ENCODE measurements at places on chromosomes 7 and 10.

DNA sequence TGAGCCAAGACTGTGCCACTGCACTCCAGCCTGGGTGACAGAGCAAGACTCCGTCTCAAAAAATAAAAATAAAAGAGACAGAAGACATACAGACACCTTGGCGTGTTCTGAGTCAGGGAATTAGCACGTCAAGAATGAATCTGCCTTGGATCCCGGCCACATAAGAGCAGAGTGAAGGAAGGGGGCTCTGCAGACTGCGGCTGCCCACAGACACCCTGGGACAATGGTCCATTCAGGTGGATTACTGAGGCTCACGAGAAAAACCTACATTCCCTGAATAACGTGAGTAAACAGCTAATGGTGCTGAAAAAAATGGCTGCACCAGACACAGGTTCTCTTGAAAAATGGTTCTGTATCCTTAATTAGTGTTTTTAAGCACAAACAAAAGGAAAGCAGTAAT lies 100.1 kb upstream of the FGFR2 start:
- no peak for DNase-seq

- DNase-seq: no peak
Measured at GRCh38 chr7:27693794-27694193, 31.1 kb upstream of the HIBADH start.

DNA sequence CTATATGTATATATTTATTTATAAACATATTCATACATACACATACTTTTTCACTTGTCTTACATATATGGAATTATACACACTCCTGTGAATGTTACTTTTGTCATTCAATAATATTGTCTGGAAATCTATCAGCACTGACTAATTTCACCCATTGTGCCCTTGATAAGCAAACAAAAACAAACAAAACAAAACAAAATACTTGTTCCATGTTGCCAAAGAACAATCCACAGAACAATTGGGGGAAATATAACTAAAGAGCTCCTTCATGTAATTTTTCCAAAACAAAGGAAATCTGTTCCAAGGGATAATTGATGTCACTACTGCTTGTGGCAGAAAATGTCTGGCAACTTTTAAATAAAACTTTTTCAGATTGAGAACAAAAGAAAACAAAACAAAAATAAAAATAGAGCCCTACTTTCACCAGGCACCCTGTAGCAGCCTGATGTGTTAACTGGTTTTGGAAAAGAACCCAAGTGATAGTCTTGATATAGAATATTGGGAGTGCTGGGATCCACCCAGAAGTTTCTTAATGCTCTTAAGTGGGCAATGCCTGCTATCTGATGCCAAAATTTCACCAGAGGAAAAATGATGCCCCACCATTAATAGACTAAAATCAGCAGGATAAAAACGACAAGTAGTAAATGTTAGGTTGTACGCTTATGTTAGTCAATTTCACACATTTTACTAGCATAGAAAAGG lies 34.0 kb upstream of the CCDC7 start:
- no peak for DNase-seq

- no peak for DNase-seq
Measured at GRCh38 chr7:3430588-3430987, 129.5 kb downstream of the SDK1 start.

GRCh38 chr7:54879776-54880175 lies 120.8 kb upstream of the SEC61G start:
- DNase-seq: no peak

DNA sequence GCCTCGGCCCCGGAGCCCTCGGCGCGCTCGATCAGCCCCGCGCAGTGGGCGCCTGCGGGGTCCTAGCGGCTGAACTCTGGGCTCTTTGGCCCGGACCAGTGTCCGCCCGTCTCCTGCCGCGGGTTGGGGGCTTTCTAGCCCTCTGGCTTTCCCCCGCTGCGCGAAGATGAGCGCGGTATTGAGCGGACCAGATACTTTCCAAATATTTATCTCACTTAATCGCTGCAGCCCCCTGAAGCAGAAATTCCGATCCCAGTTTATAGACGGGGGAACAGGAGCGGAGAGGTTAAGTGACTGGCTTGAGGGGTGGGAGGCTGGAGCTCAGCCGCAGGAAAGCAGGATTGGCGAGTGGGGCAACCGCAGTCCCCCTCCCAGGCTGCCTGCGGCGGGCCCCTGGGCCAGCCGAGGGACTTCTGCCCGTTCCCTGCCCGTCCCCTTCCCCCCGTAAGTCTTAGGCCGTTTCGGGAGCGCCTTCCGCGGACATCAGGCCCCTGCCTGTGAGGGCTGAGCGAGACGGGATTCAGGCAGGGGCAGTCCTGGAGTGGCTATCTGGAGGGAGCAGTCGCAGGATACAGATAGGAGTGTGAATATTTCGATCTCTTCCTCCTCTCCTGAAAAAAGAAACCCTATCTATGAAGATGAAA lies 565 bp downstream of the STRIP2 start:
- no peak for DNase-seq

Measured in stimulated activated CD4-positive, alpha-beta T cell treated with anti-CD3 and anti-CD28 coated beads, Interleukin-1b, Interleukin-23, amount 100 ng/mL, for 1 hour (primary cell).